Left lung (tissue), 14 donors: ENCODE measurements at places on chromosomes 2 and 18. TPM values are rescaled to one million over a fixed set of nuclear protein-coding genes. Genes with fewer than 3 reads are reported as not detected.
A peak's percentile ranks its signal among the peaks of the same experiment; 100 is the strongest.

The GALNT5 gene
- polyA plus RNA-seq = 7.4 TPM

The CXCR1 gene
- polyA plus RNA-seq = 0.18 TPM

DNA sequence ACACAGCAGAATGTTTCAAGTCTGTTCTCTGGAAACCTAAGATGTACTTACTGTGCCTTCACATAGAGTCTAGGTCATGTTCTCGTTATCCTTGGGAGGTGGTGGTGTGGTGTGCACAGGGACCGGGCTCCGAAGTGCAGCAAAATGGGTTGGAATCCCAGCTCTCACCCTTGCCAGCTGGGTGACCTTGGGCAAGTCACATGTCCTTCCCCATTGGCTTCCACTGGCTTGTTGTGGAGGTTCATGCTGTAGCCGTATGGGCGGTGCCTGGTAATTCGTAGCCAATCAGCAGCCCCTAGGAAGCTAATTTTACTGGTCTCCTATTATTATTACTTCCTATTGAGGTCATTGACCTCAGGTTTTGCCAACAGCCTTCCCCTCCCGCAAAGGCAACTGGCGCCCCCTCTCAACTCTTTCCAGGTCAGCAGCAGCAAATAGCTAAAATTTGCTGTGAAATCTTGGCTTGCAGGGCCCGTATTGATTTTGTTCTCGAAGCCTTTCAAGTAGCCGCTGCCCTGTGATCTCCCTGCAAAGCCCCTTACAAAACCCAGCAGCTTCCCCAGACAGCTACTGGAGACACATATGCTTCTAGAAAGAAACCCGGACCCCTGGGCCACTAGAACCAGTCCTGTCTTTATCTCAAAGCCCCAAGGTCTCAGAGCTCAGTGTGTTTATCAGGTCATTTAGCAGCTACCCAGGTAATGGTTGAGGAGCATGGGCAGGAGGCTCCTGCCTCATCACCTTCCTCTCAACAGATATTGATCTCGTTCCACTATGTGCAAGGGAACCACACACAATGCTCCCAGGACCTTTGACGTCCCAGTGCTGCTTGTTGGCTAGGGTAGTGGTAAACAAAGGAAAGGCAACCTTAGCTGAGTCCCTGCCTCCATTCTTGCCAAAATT is 66.5 kb upstream of the SLC1A4 start:
- DNase-seq = no peak

DNA sequence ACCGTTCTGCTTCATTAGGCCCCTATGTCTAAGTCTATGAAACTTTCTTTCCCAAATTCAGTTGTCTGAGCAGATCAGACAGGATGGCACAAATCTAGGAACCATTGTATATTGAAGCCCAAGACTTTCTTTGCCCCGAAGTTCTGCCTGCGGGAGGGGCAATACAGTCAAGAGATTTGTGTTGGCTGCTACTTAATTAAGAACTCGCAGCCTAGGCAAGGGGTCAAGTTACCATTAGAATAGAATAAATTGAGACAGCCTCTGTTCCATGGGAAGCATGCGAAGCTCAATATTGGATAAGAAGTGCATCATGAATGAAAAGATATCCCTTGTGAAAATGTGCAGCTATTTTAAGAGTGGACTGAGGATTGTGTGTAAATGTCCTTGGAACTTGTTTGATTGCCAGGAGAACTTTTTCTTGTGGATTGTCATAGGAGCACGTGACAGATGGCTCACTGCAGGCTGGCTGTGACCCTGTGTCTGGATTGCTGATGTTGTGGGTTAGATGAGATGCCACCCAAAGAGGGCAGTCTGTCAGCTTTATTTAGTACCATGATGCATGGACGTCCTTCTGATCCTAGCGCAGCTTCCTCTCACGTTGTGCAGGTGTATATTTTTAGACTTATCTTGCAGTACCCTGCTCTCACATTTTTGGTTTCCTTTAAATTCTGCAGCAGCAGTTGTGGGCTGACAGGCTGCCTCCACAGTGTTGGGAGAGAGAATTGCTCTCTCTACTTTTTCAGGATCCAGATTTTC is 30.9 kb downstream of the HAUS1 start:
- DNase-seq = no peak

The TRABD2A gene
- polyA plus RNA-seq = 24.7 TPM

The B3GNT7 gene
- polyA plus RNA-seq = 2.7 TPM

GRCh38 chr2:95262896-95263542 is 11.2 kb upstream of the PROM2 start:
- DNase-seq = no peak

DNA sequence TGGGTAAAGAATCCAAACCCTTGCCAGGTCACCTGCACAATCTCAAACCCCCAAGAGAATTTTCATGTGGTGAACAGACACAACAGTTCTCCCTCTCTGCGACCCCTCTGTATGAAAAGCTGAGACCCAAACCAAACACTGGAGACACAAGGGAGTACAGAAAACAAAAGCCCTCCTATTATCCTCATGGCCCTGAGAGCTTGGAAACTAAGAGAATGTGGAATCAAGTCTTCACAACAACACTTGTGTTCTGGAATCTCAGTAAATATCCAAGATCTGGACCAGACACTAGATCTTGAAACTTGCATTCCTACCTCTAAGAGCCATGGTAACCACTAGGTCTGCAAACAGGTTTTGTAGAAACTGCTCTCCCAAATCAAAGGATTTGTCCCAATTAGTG is 50.1 kb upstream of the CCDC150 start:
- no peak for DNase-seq

- DNase-seq = no peak
Observed at GRCh38 chr18:63410792-63411191, 11.5 kb downstream of the VPS4B start.

The ERMN gene
- 0.09 TPM for polyA plus RNA-seq

- peak; percentile 92 for DNase-seq
Observed at GRCh38 chr2:64228126-64228678, 84.0 kb upstream of the PELI1 start.
